ENCODE measurements at places on chromosomes 2 and 18. TPM values are rescaled to one million over a fixed set of nuclear protein-coding genes. Genes with fewer than 3 reads are reported as not detected.

DNA sequence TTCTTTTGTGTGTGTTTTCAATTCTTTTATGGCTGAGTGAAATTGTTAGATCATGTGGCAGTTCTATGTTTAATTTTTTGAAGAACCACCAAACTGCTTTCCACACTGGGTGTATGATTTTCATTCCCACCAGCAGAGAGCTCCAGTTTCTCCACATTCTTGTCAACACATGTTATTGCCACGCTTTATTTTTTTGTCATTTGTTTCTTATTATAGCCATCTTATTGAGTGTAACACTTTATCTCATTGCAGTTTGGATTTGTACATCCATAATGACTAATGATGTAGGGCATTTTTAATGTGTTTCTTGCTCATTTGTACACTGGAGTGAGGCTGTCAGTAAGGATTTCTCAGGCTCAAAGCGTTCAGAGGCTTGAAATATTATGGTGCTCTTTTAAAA lies 184.2 kb downstream of the PIEZO2 start:
- DNase-seq: no peak

- DNase-seq: no peak
Measured at GRCh38 chr2:71599646-71600236, 146.4 kb downstream of the DYSF start.

GRCh38 chr18:62578980-62579511 lies 56.2 kb downstream of the ZCCHC2 start:
- no peak for DNase-seq

DNA sequence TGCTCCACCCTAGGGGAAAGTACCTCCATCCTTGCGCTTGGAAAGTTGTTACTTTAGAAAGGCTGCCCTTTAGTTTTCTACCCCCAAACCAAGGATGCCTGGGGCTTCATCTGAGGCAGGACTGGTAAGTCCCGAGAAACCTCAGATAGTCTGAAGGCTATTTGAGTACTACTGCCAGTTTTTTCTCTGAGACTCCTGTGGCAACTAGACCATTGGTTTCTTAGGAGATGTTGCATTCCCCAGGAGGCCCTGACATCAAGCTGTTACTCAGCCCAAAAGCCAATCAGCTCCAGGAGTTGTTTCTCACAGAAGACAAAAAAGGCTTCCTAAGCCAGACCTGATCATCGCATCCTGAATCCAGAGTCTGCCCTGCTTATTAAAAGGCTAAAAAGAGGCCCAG lies 67.2 kb downstream of the COLEC12 start:
- no peak for DNase-seq

DNA sequence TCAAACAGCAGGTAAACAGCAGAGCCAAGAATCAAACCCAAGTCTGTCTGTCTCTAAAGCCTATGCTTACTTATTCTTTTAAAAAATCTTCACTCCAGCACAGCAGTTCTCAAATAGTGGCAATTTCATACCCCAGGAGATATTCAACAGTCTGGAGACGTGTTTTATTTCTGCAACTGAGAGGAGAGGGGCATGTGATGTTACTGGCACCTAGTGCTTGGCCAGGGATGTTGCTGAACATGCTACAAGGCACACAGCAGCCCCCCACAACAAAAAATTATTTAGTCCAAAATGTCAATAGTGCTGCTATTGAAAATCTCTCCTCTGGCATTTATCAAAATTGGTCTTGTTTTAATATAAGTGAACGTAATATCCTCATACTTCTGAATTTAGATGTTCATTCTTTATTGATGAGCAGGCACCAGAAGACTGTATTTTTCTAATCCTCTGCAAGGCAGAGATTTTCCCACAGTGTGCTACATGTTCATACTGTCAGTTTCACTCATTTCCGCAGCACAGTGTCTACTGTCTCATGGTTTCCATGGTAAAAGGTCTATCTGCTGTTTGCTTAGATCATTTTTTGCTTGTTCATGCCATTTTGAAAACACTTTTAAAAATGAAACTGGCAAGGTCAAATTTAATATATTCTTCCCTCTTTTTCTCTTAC lies 90.5 kb downstream of the LRATD1 start:
- no peak for DNase-seq

GRCh38 chr2:72917138-72917876 lies at the start of gene EMX1:
Gene EMX1, plus strand, starts transcription at chr2:72917519. Its CDS starts 334 bp downstream, at chr2:72917853.
- peak; percentile 60 for DNase-seq

- DNase-seq: no peak
Measured at GRCh38 chr18:64273724-64274123, 124.8 kb upstream of the LINC00305 start.

GRCh38 chr2:96320728-96321622 lies 4.1 kb upstream of the ITPRIPL1 start:
- no peak for DNase-seq

DNA sequence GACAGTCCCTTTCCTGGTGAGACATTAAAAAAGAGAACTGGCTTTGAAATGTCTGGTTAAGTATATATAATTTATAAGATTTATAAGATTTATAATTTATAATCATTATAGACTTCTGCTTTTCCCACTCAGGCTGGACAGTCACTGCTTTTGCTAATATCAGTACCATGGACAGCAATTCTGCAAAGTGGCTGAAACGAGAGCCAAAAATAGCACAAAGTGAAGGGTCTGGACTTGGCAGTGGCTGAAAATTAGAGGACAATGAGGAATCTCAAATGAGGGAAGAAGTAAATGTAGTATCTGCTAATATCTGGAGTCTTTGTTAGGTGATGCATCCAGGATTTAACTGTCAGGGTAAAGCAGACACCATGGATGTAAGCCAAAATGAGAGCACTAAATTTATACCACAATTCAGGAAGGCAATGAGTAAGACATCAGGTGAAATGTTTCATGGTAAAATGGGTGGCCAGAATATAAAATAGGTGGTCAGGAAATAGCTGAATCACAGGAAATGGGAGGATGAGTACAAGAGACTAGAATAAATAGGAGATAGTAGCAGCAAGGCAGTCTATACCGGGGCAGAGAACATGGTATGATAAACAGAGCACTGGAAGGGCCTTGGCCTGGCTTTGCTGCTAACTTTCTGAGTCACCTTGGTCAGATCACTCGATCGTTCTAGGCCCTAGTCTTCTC lies 39.6 kb upstream of the BOD1L2 start:
- peak; percentile 11 for DNase-seq

- DNase-seq: no peak
Measured at GRCh38 chr2:70775141-70775540, 7.1 kb upstream of the ADD2 start.

DNA sequence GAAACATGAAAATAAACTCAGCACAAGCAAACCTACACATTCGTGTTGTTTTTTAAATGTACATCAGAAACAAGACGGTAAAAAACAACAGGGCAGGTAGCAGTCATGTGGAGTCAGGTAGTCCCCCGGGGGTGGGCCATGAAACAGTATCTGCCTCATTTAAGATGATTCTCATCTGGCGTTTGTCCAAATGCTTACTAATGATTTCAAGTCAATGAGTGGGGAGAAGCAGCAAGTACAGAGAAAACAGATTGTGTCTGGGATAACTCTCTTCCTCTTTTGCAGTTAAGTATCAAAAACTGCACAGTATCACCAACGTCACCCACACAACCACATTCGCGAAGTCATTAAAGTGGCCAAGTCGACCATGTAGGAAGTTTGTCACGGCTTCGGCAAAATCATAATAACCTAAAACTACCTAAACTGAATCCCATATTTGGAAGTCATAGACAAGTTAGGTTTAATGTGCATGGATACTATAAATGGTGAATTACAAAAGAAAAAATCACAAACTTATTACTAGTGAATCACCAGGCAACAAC lies 1.3 kb downstream of the LAPTM4A start:
- DNase-seq: peak; percentile 18

The CCDC150 gene
- 9.1 TPM for total RNA-seq

The ST6GAL2 gene
- not detected for total RNA-seq

The GATA6 gene
- 2.9 TPM for total RNA-seq

The UGT1A6 gene
- total RNA-seq: not detected

Measured in HepG2 (cell line).